ENCODE measurements at places on chromosomes 2 and 18.

- H3K4me3 ChIP-seq = no peak overlapping the region
- peaks cover 23% of the 10 kb centered on the region for H3K36me3 ChIP-seq
- H3K27me3 ChIP-seq = no peaks in the 10 kb centered on the region
Measured at GRCh38 chr2:135225781-135226180, 173.7 kb downstream of the RAB3GAP1 start.

DNA sequence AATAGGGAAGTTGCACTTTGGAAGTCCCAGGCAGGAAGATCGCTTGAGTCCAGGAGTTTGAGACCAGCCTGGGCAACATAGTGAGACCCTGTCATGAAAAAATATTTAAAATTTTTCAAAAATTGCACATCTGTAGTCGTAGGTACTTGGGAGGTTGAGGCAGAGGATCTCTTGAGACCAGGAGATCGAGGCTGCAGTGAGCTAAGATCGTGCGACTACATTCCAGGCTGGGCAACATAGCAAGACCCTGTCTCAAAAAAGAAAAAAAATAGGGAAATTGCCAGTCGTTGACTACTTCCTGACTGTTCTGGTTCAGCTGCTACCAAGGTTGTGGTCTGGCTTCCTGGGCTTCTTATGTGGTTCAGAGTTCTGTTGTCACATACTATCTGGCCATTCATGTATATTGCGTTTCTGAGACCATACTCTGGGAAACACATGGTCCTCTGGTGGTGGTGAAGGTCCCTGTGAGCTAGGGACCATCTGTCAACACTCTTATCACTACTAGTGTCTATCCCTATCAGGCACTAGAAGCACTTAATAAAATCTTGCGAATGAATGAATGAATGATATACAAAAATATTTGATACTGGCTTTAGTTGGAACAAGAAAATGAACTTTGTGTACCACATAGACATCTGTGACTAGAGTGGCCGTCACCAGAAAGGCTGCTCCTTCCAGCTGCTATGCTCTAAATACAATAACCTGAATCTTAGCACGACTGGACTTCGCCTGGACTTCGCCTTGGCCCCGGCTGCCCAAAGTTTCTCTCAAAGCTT lies 861 bp upstream of the KLHL23 start:
- H3K27me3 ChIP-seq = peaks cover 13% of the 10 kb centered on the region
- peak overlapping the region; percentile 92 for H3K4me3 ChIP-seq
- H3K27ac ChIP-seq = peak overlapping the region; percentile 81
- peaks cover 14% of the 10 kb centered on the region for H3K4me1 ChIP-seq

DNA sequence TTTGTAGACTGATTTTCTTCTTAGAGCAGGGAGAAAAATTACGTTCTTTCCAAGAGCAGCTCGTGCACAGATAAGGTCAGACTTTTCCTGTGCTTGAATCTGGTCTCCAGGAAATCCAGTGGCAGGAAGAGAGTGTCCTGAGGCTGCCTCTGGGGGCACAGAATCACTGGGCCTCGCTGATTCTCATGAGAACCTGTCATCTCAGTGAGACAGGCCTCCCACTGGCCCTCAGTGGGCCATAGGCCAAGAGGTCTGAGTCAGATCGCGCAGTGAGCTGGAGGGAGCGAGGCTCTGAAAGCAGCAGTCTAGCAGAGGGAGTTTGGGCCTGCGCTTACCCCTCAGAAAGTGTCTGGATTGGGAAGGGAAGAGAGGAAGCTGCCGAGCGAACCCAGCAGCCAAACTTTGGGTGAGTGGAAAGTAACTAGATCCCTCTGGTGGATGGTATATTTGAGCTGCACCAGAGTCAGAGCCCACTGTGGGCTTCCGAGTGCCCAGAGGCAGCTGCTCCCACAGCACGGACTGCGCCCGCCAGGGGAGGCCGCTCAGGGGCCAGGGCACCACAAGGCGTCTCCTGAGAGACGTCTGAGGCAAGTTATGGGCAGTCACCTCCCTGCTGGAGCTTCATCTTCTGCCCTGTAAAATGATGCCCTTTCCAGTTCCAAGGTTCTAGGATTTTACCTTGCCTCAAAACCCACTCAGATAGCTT lies 8.2 kb downstream of the GDF7 start:
- peak overlapping the region; percentile 77 for H3K4me3 ChIP-seq
- peak overlapping the region; percentile 90 for H3K27ac ChIP-seq
- no peaks in the 10 kb centered on the region for H3K27me3 ChIP-seq
- H3K36me3 ChIP-seq = peaks cover 5% of the 10 kb centered on the region

DNA sequence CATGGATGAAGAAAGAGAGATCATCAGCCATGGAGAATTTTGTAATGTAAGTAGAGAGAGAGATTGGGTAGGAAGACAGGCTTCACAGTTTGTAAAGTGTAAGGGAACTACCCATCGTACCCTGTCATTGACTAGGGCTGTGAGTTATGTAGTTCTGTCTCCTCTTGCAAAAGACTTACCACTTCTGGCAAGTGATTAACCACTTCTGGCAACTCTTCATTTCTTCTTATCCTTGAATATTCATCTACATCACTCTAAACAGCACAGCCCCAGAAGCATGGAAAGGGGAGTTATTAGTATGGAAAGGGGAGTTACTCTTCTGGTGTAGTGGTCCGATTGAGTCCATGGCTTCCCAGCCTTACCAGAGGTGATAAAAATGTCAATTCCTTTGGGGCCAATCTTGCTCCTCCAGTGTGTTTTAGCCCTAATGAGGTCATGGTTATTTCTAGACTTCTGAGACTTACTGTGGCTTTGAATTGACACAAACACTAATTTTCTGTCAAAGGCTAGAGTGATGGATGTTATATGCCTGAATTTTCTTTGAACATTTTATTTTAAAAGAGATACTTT lies 52.0 kb downstream of the STAT1 start:
- H3K27ac ChIP-seq = peak overlapping the region; percentile 37
- H3K27me3 ChIP-seq = no peaks in the 10 kb centered on the region
- peaks cover 13% of the 10 kb centered on the region for H3K36me3 ChIP-seq
- no peak overlapping the region for H3K4me3 ChIP-seq

DNA sequence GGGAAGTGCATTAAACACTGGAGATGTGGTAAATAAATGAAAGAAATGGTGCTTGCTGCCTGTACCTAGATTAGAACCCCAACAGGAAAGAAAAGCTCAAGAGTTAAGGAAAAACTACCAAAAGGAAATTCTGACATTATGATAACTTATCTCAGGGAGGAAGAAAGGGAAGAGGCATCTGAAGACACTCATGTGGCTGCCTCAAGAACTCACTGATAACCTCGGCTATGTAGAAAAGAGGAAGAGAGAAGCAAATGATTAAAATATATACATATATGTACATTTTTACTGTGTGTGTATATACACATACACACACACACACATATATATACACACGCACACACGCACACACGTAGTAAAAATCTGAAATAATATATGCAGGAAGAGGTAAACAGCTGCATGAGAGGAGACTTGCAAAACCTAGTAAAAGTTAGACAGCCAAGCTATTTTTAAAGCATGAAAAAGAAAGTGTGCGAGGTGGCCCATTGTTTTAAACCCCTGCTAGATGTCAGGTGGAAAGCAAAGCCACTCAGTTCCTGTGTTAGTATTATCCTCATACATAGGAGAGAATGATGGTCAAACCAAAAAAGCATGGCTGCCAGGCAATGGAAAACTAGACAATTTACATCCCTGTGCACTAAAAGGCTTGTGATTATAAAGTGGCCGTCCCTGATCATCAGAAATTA lies 483.0 kb upstream of the NRP2 start:
- H3K4me1 ChIP-seq = peaks cover 4% of the 10 kb centered on the region
- DNase-seq = no peak
- H3K4me3 ChIP-seq = no peak overlapping the region
- H3K27ac ChIP-seq = no peak overlapping the region

GRCh38 chr2:123359636-123360035 lies 665.5 kb upstream of the CNTNAP5 start:
- no peaks in the 10 kb centered on the region for H3K36me3 ChIP-seq
- no peaks in the 10 kb centered on the region for H3K4me1 ChIP-seq
- H3K27me3 ChIP-seq = no peaks in the 10 kb centered on the region
- no peak for DNase-seq
- no peak overlapping the region for H3K4me3 ChIP-seq

GRCh38 chr2:29446847-29447246 lies 331.6 kb downstream of the CLIP4 start:
- H3K4me1 ChIP-seq = no peaks in the 10 kb centered on the region
- no peak overlapping the region for H3K27ac ChIP-seq
- DNase-seq = no peak
- H3K27me3 ChIP-seq = peaks cover 8% of the 10 kb centered on the region
- H3K36me3 ChIP-seq = no peaks in the 10 kb centered on the region

DNA sequence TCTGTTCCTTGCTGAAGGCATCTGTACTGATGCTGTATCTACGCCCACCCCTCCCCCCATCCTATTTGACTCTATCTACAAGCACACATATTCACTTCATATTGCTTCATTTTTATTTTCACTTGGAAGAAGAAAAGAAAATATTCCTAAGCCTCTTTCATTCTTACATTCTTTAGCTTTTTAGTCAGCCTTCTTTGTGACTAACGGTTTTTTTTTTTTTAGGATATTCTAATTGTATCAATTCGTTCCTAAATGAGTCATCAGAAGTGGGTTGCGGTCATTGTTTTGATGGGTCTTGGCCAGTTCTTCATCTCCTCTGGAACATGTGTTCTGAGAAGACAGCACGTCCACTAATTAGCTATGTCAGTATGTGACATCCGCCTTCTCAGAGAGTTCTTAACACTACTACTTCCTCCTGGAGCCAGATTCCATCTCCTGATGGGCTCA lies 88.7 kb downstream of the MYO1B start:
- no peaks in the 10 kb centered on the region for H3K4me1 ChIP-seq
- H3K27ac ChIP-seq = no peak overlapping the region
- H3K4me3 ChIP-seq = no peak overlapping the region
- H3K27me3 ChIP-seq = peaks cover 2% of the 10 kb centered on the region
- H3K36me3 ChIP-seq = no peaks in the 10 kb centered on the region

- H3K27me3 ChIP-seq = no peaks in the 10 kb centered on the region
- H3K36me3 ChIP-seq = no peaks in the 10 kb centered on the region
- no peaks in the 10 kb centered on the region for H3K4me1 ChIP-seq
Measured at GRCh38 chr18:67771271-67771670, 254.8 kb upstream of the DSEL start.

DNA sequence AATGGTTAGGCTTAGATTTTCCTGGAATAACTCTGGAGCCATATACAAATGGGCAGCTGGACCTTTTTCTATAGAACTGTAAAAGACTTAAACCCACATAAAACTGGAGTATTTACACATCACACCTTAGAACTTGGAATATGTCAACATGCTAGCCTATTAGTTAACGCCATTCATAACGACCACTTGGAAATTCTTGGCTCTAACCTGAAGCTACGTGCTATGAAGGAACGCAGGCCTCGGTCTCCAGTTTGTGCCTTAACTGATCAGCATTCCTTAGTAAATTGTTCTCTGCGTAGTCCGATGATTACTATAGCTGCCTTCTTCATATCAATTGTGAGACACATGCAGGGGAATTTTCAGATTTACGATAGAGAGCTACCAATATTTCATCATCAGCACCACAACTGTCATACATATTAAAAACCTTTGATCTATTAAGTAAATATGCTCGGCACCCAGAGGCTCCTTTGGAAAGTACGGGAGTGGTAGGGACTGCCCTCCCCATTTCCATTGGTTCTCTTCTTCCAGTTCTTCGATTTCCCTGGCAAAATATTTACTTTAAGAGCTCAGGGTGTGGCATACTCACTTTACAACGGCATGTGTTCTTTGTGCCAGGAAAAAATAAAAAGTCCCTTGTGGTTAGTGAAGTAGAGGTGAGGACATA lies 17.5 kb upstream of the CCL20 start:
- H3K36me3 ChIP-seq = no peaks in the 10 kb centered on the region
- H3K27me3 ChIP-seq = peaks cover 7% of the 10 kb centered on the region
- H3K27ac ChIP-seq = no peak overlapping the region
